ENCODE measurements at places on chromosomes 5 and 9. TPM values are rescaled to one million over a fixed set of nuclear protein-coding genes. Genes with fewer than 3 reads are reported as not detected.

The LHX3 gene
- not detected for total RNA-seq

The EPB41L4B gene
- 0.56 TPM for total RNA-seq

The IQGAP2 gene
- 2.9 TPM for total RNA-seq

The ZBED3 gene
- 7.4 TPM for total RNA-seq

The LCN6 gene
- not detected for total RNA-seq

The SLC34A3 gene
- total RNA-seq, result not detected

The TBC1D2 gene
- 6.1 TPM for total RNA-seq

The KCNN2 gene
- not detected for total RNA-seq

The WDR38 gene
- not detected for total RNA-seq

The JAK2 gene
- 7.9 TPM for total RNA-seq

The C9orf50 gene
- total RNA-seq, result 0.12 TPM

The DOCK2 gene
- total RNA-seq, result 0.44 TPM

The GRIN3A gene
- total RNA-seq, result not detected

The DRD1 gene
- not detected for total RNA-seq

The OR13C8 gene
- total RNA-seq, result not detected

The TMEM215 gene
- total RNA-seq, result not detected

The WNK2 gene
- total RNA-seq, result not detected

The SKIC3 gene
- 49.3 TPM for total RNA-seq

The GLRA1 gene
- total RNA-seq, result not detected

The VPS13A gene
- total RNA-seq, result 4.4 TPM

The PCDHA12 gene
- total RNA-seq, result 0.34 TPM

The ARHGEF28 gene
- total RNA-seq, result 1.2 TPM

The SEMA4D gene
- 0.10 TPM for total RNA-seq

The SPINK13 gene
- 6.4 TPM for total RNA-seq

The RABL6 gene
- 41.8 TPM for total RNA-seq

The PCDHB15 gene
- 1.6 TPM for total RNA-seq

The SAXO1 gene
- 0.20 TPM for total RNA-seq

The IL31RA gene
- 0.31 TPM for total RNA-seq

All from cardiac ventricle fibroblast (primary cell).